ENCODE measurements at places on chromosomes 3 and 15. TPM values are rescaled to one million over a fixed set of nuclear protein-coding genes. Genes with fewer than 3 reads are reported as not detected.
A peak's percentile ranks its signal among the peaks of the same experiment; 100 is the strongest.

Gene DNAH12
- total RNA-seq: under 0.01 TPM

Gene GOLGA6B
- not detected for total RNA-seq

- DNase-seq: no peak
These were observed 364.1 kb upstream of the CBLB start for GRCh38 chr3:106232956-106233355.

DNA sequence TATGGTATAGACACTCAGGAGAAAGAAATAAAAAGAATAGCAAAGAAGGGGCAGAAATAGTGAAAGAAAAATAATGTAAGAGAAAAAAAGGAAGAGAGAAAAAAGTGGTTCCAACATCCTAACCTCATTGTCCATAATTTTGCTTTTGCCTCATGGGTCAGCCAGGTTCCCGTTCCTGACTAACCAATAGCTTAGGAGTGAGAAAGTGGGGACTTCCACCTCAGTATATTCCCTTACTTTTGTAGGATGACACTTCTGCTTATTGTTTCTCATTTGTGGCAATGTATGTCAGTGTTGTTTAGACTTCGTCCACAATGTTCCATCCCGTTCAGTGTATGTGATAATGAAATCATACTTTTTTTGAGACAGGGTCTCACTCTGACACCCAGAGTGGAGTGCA is 9.3 kb upstream of the SLC12A8 start:
- no peak for DNase-seq

DNA sequence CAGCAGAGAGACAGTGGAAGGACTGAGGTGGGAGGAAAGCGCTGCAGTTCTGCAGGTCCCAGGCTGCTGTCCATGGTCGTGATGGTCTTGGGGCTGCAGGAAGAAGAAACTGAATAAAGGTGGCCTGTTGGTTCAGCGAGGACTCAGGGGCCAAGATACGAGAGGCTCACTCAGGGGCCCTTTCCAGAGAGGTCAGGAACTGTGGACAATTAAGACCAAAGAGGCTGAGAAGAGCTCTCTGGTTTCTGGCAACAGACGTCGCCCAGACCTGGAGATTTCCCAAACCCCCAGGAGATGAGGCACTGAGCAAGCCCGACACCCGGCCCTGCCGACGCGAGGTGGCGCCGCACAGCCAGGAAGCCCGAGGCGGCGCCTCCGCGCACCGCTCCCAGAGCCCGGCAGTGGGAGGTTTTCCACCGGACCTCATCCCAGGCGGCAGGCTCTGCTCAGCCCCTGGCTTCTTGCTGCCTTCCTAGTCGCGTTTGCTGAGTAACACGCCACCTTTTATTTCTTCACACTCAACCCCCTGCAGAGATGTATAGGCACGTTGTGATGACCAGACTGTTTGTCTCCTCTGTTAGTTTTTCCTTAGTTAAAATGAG is 56.4 kb upstream of the ARRDC4 start:
- DNase-seq: peak; percentile 44

DNA sequence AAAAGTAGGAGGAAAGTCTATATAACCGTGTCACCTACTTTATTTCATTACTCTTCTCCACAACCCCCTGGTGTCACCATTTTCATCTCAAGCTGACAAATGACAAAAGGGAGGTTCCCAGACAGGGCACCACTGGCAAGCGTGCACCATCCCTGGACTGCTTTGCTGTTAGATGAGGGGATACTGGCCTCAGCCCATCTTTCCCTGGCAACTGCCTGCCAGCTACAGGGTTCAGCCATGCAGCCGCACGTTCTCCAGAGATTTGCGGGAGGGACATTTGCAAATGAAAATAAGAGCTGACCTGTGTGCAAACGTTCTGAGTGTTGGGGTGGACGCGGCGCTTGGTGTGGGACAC is 660 bp downstream of the UROC1 start:
- no peak for DNase-seq

DNA sequence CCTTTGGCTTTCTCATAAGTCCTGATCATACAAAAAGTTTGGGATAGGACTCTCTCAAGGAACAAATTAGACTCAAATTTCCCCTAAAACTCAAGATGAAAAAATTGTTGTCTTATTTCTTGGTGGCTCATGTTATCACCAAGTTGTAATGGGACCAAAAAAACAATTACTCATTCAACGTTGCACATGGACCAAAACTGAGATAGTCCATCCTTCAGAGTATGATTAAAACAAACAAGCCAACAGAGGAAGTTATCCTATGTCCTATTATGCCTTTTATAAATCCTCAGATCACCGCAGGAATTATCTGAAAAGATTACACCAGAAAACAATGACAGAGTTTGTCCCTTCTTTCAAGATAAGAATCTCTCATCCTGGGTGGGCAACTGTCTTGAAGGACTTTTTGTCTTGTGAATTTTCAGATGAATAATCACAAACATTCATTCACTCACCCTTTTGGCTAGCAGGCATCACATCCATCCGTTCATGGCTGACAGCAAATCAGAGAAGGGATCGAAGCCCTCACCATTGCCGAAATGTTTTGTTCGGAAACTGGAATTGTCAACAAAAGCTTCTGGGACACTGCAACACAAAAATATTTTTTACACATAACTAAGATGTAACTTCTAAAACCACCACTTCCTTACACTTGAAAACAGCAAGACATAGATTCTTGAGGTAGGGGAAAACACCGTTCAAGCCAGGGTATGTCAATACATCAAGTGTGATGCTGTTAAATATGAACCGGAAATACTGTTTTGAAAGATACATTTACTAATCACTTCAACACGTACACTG is 90.4 kb downstream of the FOXP1 start:
- no peak for DNase-seq

DNA sequence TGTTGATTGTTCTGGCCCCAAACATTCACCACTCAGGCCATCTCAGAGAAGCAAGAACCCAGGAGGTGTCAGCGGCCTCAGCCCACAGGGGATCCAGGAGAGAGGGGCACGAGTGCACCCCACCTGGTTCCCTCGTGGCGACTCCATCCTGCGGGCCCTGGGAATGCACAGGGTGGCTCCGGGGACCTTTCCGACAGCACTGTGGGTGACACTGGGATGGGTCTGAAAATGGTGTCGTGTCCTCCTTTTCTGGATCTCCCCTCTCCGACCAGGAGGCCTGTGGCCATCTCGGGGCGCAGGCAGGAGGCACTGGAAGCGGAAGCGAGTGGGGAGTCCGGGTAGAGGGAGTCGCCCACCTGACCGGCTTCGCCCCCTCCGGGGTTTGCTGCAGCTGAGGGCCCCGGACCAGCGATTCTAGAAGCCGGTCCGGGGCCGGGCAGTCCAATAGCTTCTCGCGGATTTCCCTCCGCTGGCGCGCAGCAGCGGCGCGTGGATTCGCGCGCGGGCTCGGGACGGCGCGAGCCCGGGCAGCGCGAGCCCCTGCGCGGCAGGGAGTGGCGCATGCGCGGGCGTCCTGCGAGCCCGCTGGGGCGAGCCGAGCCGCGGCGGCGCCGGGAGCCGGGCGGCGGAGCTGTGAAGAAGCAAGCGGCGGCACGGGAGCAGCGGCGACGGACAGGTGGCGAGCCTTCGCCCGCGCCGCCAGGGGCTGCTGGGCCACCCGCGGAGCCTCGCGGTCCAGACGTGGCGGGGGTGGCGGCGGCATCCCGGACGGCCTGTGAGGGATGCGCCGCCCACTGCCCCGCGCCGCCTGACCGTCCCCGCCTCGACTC is at the start of gene DOCK3:
Gene DOCK3 (plus strand): TSS at position 579 of the 830 bp plus-strand sequence. CDS start 337 bp downstream, outside the sequence.
- DNase-seq: peak; percentile 36
